ENCODE measurements at places on chromosomes 5 and 9. TPM values are rescaled to one million over a fixed set of nuclear protein-coding genes. Genes with fewer than 3 reads are reported as not detected.

Gene NME5
- total RNA-seq, result 1.0 TPM

Gene MGAT4B
- 465 TPM for total RNA-seq

Gene STPG3
- total RNA-seq, result not detected

Gene ORM2
- total RNA-seq, result not detected

Gene RAD23B
- 99.0 TPM for total RNA-seq

Gene LMX1B
- not detected for total RNA-seq

Gene DIPK1B
- 1.3 TPM for total RNA-seq

Gene EDIL3
- total RNA-seq, result 38.1 TPM

Gene SPINK13
- not detected for total RNA-seq

Gene HTR1A
- not detected for total RNA-seq

DNA sequence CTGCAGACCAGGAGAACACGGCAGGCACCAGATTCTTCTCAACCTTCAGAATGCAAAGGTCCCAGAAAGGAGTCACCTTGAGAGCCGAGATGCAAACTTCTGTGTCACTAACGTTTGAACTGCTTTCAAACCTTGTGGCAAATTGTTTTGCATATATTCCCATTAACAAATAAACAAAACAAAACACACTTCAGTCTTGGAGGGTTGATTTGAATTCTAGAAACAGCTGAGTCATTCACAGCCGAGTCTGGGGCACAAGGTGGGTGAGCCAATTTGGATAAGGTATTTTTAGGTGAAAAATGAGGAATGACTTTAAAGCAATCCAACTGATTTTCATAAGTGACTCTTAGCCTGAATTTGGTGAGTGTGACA, 38.8 kb upstream of the ANKRD33B start:
- no peak for DNase-seq

GRCh38 chr9:18393340-18394130, 80.4 kb upstream of the ADAMTSL1 start:
- peak; percentile 56 for DNase-seq

- no peak for DNase-seq
These were observed 6.7 kb downstream of the CD180 start for GRCh38 chr5:67189931-67190330.

GRCh38 chr9:84490206-84490841, 149.8 kb upstream of the SLC28A3 start:
- DNase-seq, result no peak

- no peak for DNase-seq
These were observed 305.5 kb upstream of the SEMA6A start for GRCh38 chr5:116880150-116880549.

DNA sequence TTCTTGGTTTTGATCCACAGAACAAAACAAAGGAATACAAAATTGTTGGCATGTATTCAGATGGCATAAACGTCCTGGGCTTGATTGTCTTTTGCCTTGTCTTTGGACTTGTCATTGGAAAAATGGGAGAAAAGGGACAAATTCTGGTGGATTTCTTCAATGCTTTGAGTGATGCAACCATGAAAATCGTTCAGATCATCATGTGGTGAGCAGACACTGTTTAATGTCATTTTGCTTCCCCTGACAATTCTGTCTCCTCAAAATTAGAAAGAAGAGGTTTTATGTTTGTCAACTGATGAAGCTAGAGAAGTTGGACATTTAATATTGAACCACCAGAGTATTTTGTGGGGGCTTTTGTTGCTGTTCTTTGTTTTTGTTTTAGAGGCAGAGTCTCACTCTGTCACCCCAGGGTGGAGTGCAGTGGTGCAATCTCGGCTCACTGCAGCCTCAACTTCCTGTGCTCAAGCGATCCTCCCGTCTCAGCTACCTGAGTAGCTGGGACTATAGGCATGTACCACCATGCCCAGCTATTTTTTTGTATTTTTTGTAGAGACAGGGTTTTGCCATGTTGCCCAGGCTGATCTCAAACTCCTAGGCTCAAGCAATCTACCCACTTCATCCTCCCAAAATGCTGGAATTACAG, 82.0 kb downstream of the SLC1A1 start:
- no peak for DNase-seq

- peak; percentile 62 for DNase-seq
These were observed 14.7 kb upstream of the CXXC5 start for GRCh38 chr5:139633295-139634027.

DNA sequence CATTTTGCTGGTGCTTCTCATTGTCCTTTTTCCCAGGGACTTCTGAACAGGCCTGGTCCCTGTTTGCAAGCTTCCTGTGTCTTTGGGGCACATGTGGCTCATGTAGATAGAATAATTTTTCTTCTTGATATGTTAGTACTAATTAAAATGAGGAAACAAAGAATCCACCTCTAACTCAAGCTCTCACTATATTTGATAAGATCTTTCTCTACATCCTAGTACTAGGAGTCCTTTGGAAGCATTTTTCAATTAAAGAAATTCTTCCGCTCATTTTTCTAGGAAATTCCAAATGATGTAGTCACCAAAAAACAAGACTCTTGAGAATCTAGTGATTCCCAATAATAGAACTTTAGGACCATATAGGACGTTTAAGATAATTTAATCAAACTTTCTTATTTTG, 165.3 kb downstream of the SEC61B start:
- no peak for DNase-seq

DNA sequence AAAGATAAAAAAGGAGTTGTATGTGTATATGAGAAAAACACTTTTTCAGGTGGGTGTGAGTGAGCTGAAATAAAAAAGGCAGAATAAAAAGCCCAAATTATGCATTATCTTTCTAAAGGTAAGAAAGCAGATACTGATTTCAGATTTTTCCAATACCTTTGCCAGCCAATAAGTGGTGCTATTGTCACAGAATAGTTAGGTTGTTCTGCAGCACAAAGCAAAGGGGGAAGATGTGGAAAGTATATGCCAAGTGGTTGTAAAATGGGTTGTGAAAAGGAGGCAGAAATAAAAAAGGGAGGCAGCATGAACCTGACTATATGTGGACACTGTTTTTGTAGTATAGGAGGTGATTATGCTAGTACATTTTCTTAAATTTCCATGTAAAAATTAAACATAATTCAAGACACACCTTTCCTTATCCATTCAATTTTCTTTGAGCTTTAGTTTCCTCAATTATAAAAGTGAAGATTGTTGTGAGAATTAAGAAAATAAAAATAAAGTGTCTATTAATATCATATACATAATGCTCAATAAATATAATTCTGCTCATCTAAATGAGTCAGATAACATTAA, 106.7 kb downstream of the SMIM15 start:
- no peak for DNase-seq

- no peak for DNase-seq
These were observed 58.3 kb downstream of the GLIS3 start for GRCh38 chr9:4241552-4241951.

- DNase-seq, result no peak
These were observed 124.8 kb downstream of the FRMD3 start for GRCh38 chr9:83413367-83413766.

- no peak for DNase-seq
These were observed 5.5 kb downstream of the FANCC start for GRCh38 chr9:95311961-95312360.

DNA sequence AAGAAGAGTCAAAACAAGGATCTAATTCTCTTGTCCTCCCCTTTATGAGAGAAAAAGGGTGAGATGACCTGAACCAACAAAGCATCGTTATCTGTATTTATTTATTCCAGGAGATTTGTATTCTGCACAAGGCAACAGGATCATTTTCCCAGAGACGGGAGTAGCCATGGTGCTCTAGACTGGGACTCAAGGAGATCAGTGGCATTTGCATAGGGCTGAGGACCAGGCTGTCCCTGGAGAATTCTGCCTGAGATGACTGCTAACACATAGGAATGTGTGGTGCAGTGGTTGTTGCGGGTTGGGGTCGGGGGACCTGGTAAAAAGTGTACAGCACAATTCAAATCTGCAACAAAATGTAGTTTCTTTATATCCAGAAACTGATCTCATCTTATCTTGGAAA, 22.3 kb upstream of the ZNF474 start:
- DNase-seq, result no peak

- peak; percentile 94 for DNase-seq
These were observed 9.6 kb downstream of the NDST1 start for GRCh38 chr5:150517272-150518152.

- DNase-seq, result no peak
These were observed 3.2 kb downstream of the SURF2 start for GRCh38 chr9:133359399-133360175.

GRCh38 chr5:157212307-157212706, 31.7 kb downstream of the ITK start:
- DNase-seq, result no peak

GRCh38 chr5:169647566-169647965, 10.5 kb downstream of the DOCK2 start:
- DNase-seq, result no peak

DNA sequence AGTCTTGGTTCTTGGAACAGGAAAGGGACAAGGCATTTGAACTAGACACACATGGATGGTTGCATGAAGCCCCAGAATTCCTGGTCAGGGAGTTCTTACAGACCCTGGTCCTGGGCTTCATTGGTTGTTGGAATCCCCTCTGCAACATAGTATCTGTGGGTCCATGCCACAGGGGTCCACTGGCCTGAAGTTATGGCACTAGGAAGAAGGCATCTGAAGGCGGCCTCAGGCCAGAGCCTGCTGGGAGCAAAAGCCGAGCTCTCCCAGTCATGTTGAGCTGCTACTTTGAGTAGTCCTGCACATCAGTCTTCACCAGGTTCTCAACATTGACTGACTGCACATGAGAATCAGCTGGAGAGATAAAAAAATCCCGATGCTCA, 71.1 kb upstream of the PITX1 start:
- DNase-seq, result peak; percentile 5

- no peak for DNase-seq
These were observed 75.8 kb downstream of the POU5F2 start for GRCh38 chr5:93665648-93666047.

DNA sequence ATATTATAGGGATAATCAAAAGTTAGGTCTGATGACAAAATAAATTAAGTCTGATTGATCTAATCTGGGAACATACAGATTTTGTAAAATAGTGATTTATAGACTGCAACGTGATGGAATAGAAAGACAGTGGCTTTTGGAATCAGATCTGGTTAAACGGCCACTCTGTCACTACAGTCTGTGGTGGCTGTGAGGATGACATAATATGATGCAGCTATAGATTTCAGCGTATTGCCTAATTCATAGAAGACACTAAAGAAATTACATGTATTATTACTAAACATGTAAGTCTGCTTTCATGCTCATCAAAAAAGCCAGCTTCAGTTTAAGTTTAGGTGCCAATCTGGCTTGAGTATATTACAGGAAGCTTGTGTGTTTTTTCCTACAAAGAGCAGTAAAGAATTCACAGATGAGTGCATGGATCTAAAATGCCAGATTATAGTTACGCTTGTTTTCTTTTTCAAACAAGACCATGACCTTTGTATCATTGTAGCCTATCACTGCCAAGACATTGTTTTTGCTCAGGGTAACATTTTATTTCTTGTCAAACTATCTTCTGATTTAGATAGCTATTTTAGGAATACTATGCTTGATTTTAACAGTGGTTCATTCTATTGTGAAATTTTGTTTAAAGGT, 25.7 kb downstream of the CPEB4 start:
- DNase-seq, result no peak

- DNase-seq, result no peak
These were observed 29.4 kb downstream of the CHD1 start for GRCh38 chr5:98899456-98899855.

DNA sequence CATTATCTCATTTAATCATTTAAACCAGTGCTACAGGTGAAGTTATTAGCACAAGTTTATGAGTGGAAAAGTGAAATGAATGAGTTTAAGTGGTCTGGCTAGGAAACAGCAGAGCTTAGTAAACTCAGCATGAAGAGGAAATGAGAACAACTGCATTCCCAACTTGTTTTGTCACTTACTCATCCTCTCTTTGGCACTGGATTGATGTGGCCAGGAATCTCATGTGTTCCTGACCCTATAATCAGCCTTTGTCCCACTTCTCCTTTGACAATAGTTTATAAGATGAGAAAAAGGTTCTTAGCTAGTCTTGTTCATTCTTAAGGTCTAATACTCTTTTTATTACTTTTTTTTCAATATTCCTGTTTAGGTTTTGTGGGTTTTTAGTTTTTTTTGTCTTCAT, 559.2 kb upstream of the TLE4 start:
- no peak for DNase-seq

GRCh38 chr5:26601563-26601962, 436.8 kb downstream of the CDH9 start:
- no peak for DNase-seq

DNA sequence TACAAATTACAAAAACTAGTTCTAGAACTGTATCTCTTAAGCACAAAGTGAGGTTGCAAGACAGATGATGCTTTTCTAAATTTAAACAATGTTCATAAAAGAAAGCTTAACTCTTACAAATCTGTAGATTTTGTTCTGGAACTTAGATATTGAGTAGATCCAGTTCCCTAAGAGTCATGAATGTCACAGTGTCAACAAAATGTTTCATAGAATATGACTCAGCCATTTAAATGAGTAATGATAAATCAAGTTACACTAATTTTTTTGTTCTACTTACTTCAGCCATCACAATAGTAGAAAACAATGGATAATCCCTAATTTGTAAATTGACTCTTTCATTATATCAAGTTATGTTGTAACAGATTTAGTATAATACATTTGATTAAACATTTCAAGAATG, 239.7 kb downstream of the MEF2C start:
- DNase-seq, result no peak

DNA sequence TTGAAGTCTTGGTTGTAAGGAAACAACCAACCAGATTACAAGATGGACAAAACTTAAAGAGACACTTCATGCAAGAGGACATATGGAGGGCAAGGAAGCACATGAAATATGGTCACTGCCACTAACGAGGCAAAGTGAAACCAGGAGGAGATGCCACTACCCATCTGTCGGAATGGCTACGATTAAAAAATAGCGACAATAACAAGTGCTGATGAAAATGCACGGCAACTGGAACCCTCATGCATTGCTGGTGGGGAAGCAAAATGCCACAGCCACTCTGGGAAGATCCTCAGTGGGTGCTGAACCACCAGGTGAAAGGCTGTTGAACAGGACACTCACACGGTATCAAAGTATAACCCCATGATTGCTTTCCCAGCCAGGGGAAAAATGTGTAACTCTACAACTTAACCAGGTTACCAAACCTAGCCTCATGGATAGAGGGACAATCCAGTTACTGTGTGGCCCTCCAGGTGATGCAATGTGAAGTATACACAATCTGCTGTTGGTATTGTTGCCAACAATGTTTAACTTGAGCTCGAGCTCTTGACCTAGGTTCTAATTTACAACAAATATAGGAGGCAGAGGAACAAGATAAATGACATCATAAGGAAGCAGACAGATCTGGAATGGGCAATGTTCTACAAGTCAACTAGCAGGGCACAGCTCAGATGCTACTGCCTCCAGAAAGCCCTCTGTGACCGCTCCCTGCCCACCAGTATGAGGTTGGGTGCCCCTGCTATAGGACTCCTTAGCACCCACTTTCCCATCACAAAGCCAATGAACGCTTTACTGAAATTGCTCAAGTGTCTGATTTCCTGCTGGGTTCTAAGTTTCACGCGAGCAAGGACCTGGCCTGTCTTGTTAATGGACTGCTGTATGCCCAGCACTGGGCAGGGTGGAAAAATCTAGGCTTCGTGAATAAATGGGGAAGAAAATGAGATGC, 25.8 kb downstream of the SH3PXD2B start:
- no peak for DNase-seq
